ENCODE measurements at places on chromosomes 2 and 18. TPM values are rescaled to one million over a fixed set of nuclear protein-coding genes. Genes with fewer than 3 reads are reported as not detected.

Gene SERPINB3
- not detected for total RNA-seq

Gene ALPP
- not detected for total RNA-seq

Gene MC2R
- total RNA-seq: not detected

Gene LHCGR
- total RNA-seq: not detected
